ENCODE measurements at places on chromosomes 2 and 18. TPM values are rescaled to one million over a fixed set of nuclear protein-coding genes. Genes with fewer than 3 reads are reported as not detected.

The FSHR gene
- not detected for total RNA-seq

The INPP5D gene
- total RNA-seq = 20.0 TPM

The NTSR2 gene
- total RNA-seq = 0.32 TPM

DNA sequence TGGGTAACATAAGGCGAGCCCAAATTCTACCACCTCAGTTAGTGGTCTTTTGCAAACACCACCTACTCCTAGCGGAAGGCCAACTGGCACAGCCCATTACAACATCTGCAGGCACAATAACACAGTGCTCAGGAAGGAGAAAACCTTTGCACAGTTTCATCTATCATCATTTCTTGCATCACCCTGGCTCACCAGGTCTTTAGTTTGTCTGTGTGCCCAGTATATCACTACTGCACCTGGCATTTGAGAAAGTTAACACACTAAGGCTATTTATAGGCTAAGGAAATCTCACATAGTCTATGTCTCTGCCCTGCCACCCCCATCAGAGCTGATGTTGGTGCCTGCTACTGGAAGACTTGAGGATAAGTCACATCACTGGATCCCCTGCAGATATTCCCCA lies 484.0 kb downstream of the SATB2 start:
- DNase-seq = no peak

DNA sequence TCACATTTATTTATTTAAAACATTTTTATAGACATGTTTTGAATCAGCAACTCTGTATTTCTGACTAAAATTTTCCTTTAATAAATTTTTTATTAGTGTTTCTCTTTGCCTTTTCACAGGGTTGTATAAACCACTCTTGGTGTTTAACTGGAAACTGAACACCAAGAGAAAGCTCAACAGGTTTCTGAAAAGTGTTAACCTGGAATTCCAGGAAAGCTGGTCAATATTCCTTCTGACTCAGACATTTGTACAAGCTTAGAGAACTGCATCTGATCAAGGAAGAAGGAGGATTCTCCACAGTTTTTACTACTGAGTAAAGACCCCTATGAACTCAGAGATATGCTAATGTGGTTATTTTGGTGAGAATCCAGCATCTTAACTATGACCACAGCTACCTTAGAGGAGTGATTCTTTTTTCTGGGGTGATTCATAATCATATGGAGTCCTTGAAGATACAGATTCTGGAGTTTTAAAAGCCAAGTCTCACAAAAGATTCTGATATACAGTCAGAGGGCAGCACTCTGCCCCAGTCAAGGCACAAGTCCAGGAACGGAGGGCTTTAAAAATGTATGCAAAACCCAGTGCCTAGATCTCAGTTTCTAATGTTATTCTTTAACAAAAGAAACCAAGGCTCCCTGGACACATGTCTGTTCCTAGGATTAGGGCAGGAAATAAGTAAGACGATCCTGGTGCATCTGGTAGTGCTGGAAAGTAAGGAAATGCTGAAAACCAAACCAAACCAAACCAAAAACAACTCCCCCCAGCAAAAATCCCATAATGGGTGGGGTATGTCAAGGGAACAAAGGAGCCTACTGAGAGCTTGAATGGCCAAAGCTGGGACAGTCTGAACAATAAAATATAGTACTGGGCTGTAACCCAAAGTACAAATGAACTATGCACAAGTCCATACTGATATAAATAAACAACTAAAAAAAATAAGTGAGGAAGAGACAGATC lies 85.1 kb upstream of the FZD5 start:
- DNase-seq = no peak

- DNase-seq = no peak
Measured at GRCh38 chr2:237341872-237342271, 72.1 kb downstream of the COL6A3 start.

- DNase-seq = no peak
Measured at GRCh38 chr18:49446481-49446880, 14.0 kb downstream of the DYM start.

DNA sequence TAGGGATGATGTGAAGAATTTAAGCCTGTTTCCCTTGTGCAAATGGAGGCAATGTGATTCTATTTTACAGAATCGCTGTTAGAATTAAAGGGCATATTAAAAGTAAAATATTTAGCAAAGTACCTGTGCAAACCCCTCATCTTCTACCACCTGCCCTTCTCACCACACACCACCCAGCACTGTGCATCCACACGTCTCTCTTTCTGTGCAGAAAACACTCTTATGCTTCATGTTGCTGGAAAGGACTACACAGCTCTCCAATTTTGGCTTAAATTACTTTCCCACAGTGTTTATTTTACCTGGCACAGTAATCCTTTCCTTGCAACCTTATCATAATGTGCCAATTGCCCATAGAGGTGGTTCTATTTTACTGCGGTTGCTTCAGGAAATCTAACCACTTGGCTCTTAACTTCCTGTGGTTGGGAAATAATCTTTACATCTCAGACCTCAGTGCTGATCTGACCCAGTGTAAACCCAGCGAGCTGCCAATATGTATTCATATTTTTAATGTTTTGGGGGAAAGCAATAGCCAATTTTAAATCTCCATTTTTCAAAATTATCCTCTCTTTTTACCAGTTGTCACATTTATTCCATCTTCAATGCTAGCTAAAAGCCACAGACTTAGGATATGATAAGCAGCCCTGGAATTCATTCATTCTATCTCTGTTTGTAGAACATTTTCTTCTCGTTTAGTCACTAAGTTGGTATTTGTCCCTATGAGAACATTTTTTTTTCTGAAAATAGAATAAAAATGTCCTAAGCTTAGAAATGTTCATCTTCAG lies 250.9 kb downstream of the DSEL start:
- no peak for DNase-seq

The LOXHD1 gene
- total RNA-seq = 0.80 TPM

- no peak for DNase-seq
Measured at GRCh38 chr2:136051001-136051724, 65.7 kb upstream of the DARS1 start.

DNA sequence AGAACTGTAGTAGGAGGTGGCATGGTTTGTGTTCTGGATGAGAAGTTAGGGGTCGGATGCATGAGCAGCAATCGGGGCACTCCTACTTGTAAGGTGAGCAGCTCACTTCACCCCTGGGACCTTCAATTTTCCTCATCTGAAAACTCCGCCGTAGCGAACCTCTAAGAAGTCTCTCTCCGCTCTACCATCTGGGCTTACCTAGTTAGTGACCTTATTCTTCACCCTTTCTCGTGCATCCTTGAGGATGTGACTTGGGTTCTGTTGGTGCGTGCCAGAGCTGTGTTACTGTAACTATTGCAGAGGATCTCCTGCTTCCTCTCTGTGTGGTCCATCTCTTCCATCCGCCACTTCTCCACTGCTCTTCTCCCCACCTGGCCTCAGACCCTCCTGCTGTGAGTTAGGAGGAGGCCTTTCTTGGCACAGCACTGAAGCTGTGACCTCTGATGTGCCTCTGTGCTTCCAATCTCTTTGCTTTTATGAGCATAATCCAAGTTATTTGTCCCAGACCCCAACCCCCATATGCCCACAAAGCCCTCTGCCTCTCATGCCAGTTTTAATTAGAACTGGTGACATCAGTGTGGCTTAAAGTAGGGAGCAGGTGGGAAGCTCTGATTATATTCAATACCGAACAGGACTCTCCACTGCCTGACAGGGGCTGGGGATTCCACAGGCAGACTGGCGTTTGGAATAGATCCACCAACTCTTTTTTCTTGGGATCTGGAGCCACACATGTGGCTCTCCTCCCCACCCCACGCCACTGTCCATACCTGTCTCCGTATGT lies 178.4 kb downstream of the BCL2 start:
- no peak for DNase-seq

GRCh38 chr18:35024196-35024595 lies 17.0 kb upstream of the MAPRE2 start:
- DNase-seq = no peak

DNA sequence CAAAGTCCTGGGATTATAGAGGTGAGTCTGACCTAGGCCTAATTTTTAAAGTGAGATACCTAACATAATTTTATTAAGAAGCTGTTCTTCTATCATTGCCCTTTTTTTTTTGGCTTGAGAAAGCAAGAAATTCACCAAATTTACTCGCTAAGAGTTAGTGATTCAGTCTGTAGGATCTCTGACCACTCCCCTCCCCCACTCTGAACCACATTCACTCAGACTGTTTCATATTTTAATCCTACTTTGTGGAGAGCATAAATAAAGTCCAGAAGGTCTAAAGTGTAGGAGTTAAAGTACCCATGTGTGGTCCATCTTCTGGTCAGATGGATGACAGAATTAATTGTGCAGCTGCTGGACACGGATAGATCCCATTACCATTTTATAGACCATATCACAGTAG lies 115.8 kb upstream of the MGAT5 start:
- DNase-seq = no peak

The RAB12 gene
- 55.0 TPM for total RNA-seq

DNA sequence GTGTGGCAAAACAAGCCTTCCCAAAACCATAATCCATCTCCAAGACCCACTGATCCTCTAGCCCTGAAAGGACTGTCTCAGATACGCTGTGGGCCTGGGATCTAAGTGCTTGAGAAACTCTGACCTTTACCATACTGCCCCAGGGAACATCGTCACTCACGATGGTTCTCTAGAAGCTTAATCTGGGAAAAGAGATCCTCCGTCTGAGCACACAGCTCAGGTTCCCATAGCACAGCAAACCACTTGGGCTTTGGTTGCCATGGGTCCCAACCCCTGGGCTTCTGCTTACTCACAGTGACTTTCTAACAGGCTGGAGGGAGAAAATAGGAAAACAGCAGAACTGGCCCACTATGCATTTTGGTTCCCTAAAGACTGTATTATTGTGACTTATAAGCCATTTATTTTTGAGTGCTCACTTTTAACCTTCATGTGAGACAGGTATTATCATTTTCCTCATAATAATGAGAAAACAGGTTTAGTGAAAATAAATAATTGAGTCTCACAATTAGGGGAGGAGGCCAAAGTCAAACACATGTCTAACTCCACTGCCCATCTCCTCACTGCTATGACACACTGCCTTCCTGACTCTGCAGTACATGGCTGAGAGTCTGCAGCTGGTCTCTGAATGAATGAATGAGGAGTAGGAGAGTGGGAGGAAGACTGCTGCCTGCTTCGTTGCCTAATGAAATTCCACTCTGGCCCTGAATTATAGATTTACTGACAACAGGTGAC lies 46.7 kb downstream of the REEP1 start:
- DNase-seq = no peak

DNA sequence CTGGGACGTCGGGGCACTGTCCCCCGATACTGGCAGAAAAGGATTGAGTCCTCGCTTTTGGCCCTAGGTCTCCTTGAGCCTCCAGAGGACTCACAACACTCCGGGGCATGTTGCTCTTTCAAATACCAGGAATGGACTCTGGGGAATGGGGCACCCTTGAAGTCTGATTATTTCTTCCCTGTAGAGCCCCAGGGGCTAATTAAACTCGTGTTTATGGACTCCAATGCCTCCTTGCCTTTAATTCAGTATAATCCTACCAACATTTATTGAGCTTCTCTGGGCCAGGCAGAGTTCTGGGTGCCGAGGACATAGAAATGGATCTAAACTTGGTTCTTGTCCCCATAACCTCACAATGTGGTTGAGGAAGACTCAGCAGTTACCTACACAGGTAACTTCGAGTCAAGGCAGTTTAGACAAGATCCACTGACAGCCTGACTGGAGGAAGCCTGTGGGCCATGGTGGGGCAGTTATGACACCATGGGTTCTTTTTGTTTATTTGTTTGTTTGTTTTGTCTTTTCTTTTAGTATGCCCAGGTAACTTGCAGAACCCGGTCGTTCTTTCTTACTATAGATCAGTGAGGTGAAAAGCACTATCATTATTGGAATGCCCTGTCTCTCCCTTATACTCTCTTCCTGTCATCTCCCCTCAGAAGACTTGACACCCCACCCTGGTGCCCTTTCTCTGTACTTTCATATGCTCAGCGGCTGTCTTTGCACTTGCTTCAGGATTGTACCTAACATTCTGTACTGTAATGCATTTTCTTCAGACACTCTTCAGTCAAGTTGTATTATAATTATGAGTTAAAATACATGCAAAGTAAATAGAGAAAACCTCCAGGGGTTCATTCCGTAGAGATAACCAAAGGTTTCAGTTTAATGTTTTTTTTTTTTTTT lies 3.2 kb downstream of the CFLAR start:
- no peak for DNase-seq

GRCh38 chr2:15425712-15426111 lies 135.4 kb downstream of the NBAS start:
- no peak for DNase-seq

DNA sequence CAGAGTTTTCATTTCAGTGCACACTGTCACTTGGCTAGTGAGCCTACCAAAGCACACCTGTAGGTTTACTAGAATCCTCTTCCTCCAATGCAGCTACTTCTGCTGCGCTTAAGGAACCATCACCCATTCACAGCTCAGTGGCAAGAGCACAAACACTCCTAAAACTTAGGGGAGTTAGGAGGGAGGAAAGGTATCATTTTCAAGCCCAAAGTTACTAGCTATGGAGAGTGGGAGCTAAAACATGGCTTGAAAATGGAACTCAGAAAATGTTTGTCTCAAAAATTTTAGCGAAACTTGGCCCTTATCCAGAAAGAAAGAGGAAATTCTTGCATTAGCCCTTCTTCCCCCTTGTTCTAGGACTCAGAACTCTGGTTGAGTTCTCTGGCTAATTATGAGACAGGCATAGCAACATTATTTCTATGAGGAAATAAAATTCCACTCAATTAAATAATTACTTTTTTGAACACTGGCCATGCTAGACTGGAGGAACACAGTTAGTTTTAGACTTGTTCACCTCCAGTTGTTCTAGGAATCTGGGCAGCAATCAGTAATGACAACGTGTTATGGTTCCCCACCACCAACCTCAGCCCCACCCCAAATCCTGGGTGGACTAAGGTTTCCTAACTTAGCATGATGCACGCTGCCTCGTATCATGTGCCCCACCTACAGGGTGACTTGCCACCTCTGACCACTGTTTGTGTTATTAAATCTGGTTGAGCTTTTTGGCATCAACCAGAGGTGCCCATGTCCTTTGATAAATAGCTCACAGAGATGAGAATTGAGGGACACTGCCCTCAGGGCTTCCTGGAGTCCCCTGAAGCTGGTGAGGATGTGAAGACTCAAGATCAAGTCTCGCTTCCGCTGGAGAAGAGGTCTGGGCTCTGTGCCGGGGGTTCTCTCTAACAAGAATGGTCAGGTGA lies 32.8 kb downstream of the LPIN2 start:
- no peak for DNase-seq

GRCh38 chr18:47912343-47912742 lies 18.1 kb downstream of the SMAD2 start:
- no peak for DNase-seq

The ASB18 gene
- total RNA-seq = not detected

- DNase-seq = no peak
Measured at GRCh38 chr2:200798514-200798913, 13.2 kb upstream of the BZW1 start.

GRCh38 chr2:209640358-209640757 lies 131.3 kb upstream of the UNC80 start:
- DNase-seq = no peak

The PLA2R1 gene
- 12.5 TPM for total RNA-seq

- DNase-seq = no peak
Measured at GRCh38 chr18:7393080-7393479, 162.2 kb downstream of the LRRC30 start.

- no peak for DNase-seq
Measured at GRCh38 chr2:75319951-75320350, 120.6 kb upstream of the TACR1 start.

Data from breast epithelium (tissue), 4 donors.